GM10248 (cell line): ENCODE measurements at places on chromosomes 5 and 9.

GRCh38 chr9:93818237-93818636 is 136.9 kb downstream of the BARX1 start:
- no peak for DNase-seq

GRCh38 chr5:95411474-95411873 is 20.3 kb downstream of the FAM81B start:
- DNase-seq: no peak

- DNase-seq: no peak
Observed at GRCh38 chr9:121298016-121298538, 30.1 kb downstream of the GSN start.

DNA sequence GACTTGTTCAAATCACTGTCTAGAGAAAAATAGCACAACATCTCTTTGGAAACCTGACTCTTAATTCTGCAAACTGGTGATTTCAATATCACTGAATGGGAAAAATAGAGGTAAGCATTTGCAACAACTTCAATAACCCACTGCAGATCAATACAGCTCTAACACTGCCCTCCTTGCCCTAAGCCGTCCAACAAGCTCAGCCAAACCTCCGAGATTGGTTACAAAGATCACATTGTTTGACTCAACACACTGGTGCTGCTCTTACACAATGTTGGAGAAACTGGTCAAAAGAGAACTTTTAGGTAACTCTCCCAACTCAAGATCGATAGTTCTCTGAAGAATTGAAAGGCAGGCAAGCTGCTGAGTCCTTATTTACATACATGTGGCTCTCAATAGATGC is 150.4 kb downstream of the SPOCK1 start:
- no peak for DNase-seq

DNA sequence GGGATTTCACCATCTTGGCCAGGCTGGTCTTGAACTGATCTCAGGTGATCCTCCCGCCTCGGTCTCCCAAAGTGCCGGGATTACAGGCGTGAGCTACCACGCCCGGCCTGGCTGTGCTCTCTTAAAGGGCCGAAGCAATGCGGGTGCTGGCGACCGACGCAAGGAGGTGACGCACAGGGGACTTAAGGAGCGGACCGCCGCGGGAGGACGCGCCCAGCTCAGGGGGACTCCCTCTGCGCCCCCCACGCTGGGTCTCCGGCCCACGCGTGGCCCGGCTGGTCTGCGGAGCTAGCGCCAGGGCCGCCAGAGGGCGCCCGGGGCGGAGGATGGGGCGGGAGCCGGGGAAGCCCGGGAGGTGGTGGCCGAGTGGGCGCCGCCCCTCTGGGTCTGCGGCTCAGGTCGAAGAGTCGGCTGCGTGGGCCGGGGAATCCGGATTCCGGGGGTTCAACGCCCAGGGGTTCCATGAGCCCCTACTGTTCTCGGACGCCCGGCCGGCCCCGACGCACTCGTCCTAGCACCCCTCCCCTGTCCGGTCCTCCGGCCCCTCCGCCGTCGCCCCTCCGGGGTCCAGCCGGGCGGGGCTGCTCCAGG is 502 bp upstream of the CERCAM start:
- DNase-seq: peak; percentile 93

GRCh38 chr5:65073250-65073661 is 304.5 kb downstream of the CWC27 start:
- no peak for DNase-seq
